ENCODE measurements at places on chromosomes 1 and 21. TPM values are rescaled to one million over a fixed set of nuclear protein-coding genes. Genes with fewer than 3 reads are reported as not detected.

Gene IFI44L
- total RNA-seq, result 2.9 TPM

Gene GPA33
- total RNA-seq, result not detected

Gene IGSF9
- total RNA-seq, result 0.11 TPM

Gene CFAP141
- total RNA-seq, result not detected

Gene DNASE2B
- 8.2 TPM for total RNA-seq

Gene PCBP3
- total RNA-seq, result not detected

Gene PTGER3
- not detected for total RNA-seq

Gene PLA2G2F
- total RNA-seq, result not detected

Gene DHX9
- 38.9 TPM for total RNA-seq

Gene ADAMTS1
- 23.7 TPM for total RNA-seq

DNA sequence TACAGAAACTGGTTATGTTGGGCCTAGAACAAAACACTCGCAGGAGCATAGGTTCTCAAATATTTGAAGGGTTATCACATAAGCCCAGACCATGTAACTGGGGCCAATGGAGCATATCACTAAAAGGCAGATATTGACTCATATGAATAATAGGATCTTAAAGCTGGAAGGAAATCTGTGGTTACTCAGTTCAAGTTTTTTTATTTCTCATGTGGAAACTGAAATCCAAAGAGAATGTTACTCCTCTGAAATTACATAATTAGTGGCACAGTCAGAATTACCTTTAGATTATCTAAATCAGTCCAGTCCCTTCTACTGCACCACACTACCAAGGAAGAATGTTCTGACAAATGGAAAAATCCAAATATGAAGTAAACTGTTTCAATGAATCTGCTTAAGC is 12.0 kb downstream of the SLAMF8 start:
- H3K4me1 ChIP-seq, result peaks cover 6% of the 10 kb centered on the region
- H3K4me3 ChIP-seq, result no peak overlapping the region
- H3K36me3 ChIP-seq, result peaks cover 9% of the 10 kb centered on the region

- no peaks in the 10 kb centered on the region for H3K36me3 ChIP-seq
- H3K27me3 ChIP-seq, result no peaks in the 10 kb centered on the region
- no peak for DNase-seq
- H3K27ac ChIP-seq, result no peak overlapping the region
Measured at GRCh38 chr21:26887251-26887650, 42.0 kb upstream of the ADAMTS1 start.

DNA sequence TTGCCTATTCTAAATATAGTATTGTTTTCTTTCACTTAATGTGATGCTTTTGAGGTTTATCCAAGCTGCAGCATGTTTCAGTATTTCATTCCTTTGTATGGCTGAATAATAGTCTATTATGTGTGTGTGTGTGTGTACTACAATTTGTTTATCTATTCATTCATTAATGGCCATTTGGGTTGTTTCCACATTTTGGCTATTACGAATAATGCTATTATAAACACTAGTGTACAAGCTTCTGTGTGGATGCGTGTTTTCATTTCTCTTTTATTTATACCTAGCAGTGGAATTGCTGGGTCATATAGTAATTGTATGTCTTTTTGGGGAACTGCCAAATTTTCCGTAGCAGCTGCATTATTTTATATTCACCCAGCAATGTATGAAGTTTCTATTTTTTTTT is 15.0 kb upstream of the THEM5 start:
- H3K27me3 ChIP-seq, result no peaks in the 10 kb centered on the region
- H3K4me1 ChIP-seq, result no peaks in the 10 kb centered on the region
- DNase-seq, result no peak
- no peak overlapping the region for H3K4me3 ChIP-seq
- H3K36me3 ChIP-seq, result no peaks in the 10 kb centered on the region

DNA sequence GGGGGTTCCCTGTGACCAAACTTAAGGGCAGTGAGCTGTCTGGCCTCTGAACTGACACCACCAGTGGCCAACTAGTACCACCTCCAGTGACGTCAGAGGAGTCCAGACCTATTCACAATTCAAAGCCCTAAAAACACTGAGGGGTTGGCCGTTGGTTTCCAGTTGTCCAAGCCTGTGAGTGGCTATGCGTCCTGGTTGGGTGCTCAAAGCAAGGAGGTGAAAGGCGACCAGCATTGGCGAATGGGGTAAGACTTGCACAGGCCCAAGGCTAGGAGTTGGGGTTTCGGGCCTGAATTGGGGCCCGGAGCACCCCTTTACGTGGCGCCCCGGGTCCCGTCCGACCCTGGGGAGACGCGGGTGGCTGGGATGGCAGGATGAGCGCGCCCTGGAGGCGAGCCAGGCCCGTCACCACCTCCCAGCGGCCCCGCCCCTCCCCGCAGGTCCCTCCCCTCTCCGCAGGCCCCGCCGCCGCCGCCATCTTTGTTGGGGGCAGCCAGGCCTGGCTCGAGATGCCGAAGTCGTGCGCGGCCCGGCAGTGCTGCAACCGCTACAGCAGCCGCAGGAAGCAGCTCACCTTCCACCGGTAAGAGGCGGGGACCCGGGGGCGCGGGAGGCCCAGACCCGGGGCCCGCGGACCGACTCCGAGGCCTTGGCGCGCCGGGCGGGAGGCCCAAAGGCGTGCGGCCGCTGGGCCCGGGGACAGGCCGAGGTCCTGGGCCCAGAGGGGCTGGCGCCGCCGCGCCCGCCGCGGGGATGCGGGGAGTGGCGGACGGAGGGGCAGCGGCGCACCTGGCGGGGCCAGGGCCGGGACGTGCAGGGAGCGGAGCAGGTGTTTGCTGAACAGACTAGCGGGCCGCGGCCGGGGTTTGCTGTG is at the start of gene THAP3:
TSS of gene THAP3 (plus strand) at position 159 of the 874 bp plus-strand sequence. CDS start at position 510, 351 bp downstream.
- peak within 1 kb of the TSS; percentile 68 for H3K4me3 ChIP-seq
- H3K4me1 ChIP-seq, result peaks cover 22% of the 10 kb centered on the region
- H3K27ac ChIP-seq, result peak within 1 kb of the TSS; percentile 91
- DNase-seq, result peak; percentile 83

DNA sequence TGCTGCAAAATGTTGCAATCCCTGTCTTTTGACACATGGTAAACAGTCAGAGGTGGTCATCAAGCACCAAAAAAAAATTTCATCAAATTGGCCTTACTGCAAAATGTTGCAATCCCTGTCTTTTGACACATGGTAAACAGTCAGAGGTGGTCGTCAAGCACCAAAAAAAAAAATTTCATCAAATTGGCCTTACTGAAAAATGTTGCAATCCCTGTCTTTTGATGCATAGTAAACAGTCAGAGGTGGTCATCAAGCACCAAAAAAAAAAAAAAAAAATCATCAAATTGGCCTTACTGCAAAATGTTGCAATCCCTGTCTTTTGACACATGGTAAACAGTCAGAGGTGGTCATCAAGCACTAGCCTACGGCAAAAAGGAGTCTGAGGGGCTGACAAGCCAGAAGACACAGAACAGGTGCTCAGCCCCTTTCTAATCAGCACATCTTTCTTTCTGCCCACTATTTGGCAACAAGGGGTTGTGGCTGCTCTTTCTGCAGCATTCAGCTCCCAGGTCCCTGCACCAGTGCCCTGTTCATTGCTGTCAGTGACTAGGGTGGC is 223.8 kb downstream of the KCNH1 start:
- no peaks in the 10 kb centered on the region for H3K36me3 ChIP-seq
- no peaks in the 10 kb centered on the region for H3K4me1 ChIP-seq
- no peaks in the 10 kb centered on the region for H3K27me3 ChIP-seq
- DNase-seq, result no peak
- no peak overlapping the region for H3K4me3 ChIP-seq

DNA sequence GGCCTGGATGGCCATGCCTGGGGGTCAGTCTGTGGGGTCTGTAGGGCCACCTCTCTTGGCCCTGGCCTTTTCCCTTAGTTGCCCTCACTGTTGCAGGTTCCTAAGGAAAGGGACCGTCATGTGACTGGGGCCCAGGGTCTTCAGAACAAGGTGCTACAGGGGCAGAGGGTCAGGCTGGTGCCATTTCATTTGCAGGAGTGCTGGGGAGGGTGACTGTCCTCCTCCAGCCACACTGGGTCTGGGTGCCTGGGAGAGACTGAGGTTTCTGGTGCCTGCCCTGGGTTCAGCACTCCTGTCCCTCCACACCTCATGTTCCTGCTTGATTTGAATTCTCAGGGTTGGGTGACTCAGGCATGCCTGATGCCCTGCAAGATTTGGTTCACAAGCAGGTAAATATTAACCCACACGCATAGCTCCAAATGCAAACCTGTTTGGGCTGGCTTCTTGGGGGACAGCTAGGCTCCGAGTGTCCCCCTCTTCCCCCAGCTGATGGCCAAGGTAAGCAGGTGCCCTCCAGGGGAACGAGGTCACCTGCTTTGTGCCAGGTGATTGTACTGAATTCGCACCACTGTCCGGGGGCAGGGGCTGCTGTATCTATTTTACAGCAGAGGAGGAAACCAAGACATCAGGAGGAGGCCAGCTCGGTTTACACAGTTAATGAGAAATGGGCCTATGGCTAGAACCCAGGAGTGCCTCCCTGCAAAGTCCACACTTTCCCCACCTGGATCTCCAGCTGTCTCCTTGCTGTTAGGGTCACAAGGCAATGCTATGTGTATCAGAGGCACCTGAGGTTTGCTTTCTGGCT is 20.3 kb downstream of the ARHGEF10L start:
- H3K27ac ChIP-seq, result peak overlapping the region; percentile 85
- no peaks in the 10 kb centered on the region for H3K27me3 ChIP-seq
- no peak overlapping the region for H3K4me3 ChIP-seq

GRCh38 chr1:161139766-161140165 is 7.3 kb upstream of the DEDD start:
- H3K4me3 ChIP-seq, result no peak overlapping the region
- no peak overlapping the region for H3K27ac ChIP-seq
- no peak for DNase-seq
- H3K4me1 ChIP-seq, result peaks cover 16% of the 10 kb centered on the region

DNA sequence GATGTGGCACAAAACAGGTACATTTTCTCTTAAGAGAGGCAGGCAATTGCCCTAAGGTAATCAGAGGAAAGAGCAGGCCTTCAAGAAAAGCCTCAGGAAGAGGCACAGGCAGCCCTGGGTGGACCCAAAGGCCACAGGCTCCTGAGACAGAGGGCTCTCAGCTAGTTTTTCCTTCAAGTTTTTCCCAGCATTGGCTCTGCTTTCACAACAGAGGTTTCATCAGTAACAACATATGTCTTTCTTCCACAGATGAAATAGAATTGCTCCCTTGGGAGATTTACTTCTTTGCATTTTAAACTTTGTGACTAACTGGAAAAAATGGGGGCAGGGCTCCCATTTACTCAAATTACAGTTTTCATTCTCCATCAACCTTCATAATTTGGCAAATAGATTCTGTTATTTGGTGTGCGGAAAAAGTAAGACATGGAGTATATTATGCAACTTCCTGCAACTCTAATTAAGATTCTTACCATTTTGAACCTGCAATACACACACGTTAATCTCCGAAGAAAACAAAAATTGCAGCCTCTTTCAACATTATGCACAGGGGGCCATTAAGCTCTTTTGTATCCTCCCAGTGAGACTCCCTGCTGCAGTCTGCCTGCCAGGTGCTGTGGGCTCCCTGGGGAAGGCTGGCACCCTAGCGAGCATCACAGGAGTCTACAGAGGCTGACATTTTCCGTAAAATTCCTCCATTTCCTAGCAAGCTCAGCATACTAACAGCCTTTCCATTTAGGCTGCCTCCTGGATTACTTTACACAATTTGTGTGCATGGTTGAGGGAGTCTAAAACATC is 282.3 kb downstream of the USH2A start:
- no peak for DNase-seq
- no peak overlapping the region for H3K4me3 ChIP-seq
- H3K27ac ChIP-seq, result no peak overlapping the region
- no peaks in the 10 kb centered on the region for H3K27me3 ChIP-seq

DNA sequence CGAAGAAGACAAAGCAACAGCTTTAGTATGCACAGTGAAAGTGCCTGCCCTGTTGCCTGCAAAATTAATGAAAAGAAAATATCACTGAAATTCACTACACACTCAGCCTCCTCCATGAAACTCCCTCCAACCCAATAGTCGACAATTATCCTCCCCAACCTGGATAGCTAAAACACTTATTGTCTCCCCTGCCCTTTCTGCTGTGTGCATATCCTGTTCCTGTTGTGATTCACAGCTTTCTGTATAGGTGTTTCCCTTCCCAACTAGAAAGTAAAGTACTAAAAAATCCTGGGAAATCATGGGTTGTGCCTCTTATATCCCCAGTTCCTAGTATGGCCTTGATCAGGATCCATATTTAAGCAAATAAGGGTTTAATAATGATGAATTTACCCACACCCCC is 412.1 kb downstream of the LTN1 start:
- H3K4me3 ChIP-seq, result no peak overlapping the region
- H3K27me3 ChIP-seq, result no peaks in the 10 kb centered on the region
- no peaks in the 10 kb centered on the region for H3K36me3 ChIP-seq
- DNase-seq, result no peak
- no peaks in the 10 kb centered on the region for H3K4me1 ChIP-seq
- no peak overlapping the region for H3K27ac ChIP-seq

DNA sequence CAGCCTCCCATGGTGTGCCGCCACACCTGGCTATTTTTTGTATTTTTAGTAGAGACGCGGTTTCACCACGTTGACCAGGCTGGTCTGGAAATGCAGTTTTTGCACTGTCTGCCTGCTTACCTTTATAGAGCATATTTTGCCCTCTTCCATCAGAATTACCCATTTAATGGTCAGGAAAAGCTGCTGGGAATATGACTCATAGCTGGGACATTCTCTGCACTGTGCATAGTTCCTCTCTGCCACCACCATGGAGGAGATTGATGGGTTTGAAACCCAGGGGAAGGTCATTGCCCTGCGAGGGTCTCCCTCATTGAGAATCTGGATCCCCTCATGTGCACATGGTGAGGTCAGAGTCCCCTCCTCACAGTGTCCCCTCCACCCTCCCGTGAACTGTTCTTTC is 32.1 kb downstream of the MX1 start:
- no peak overlapping the region for H3K27ac ChIP-seq
- no peaks in the 10 kb centered on the region for H3K36me3 ChIP-seq
- H3K4me1 ChIP-seq, result no peaks in the 10 kb centered on the region
- no peaks in the 10 kb centered on the region for H3K27me3 ChIP-seq
- H3K4me3 ChIP-seq, result no peak overlapping the region

DNA sequence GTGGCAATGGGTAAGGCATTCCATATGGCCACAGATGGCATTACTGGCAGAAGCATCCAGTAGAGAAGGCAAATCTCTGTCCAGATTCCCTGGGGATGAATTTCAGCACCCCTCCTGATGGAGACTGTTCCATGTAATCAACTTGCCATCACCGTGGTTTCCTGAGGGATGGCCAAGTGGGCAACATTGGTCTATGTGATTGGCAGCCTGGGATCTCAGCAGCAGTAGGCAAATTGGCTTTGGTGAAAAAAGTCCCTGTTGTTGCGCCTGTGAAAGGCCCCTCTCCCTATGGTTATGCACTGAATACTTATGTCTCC is 19.3 kb downstream of the DMRTB1 start:
- no peaks in the 10 kb centered on the region for H3K4me1 ChIP-seq
- DNase-seq, result no peak
- H3K4me3 ChIP-seq, result no peak overlapping the region
- H3K27ac ChIP-seq, result no peak overlapping the region
- H3K36me3 ChIP-seq, result no peaks in the 10 kb centered on the region
- H3K27me3 ChIP-seq, result no peaks in the 10 kb centered on the region

- no peaks in the 10 kb centered on the region for H3K27me3 ChIP-seq
- no peak overlapping the region for H3K4me3 ChIP-seq
- H3K4me1 ChIP-seq, result no peaks in the 10 kb centered on the region
- no peak for DNase-seq
Measured at GRCh38 chr1:7454052-7454815, 316.9 kb upstream of the VAMP3 start.

GRCh38 chr1:220655509-220655908 is 34.7 kb upstream of the C1orf115 start:
- H3K36me3 ChIP-seq, result no peaks in the 10 kb centered on the region
- H3K4me1 ChIP-seq, result no peaks in the 10 kb centered on the region
- no peaks in the 10 kb centered on the region for H3K27me3 ChIP-seq

Data from gastrocnemius medialis (tissue), 4 donors.